ENCODE measurements at places on chromosomes 12 and 14.

- no peak for DNase-seq
These were observed 80.1 kb downstream of the PLXNC1 start for GRCh38 chr12:94228488-94228907.

- DNase-seq = no peak
These were observed 52.4 kb upstream of the MON2 start for GRCh38 chr12:62414180-62414579.

DNA sequence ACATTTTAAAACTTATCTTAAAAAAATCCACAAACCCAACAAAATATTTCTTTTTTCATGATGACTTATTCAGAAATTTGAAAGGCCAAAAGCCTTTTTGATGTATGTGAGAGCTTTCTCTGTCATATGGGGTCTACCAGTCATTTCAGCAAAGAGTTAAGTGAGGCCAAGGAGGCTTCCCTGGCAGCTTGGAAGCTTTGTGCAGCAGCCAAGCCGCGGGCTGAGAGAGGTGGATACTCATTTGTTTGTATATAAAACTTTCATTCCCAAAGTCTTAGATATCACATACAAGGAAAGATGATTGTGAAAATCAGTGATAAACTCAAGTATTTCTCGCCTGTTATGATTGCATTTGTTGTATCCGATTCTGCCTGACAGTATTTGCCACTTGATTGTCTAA, 48.5 kb upstream of the RNU6-8 start:
- DNase-seq = no peak

- no peak for DNase-seq
These were observed 31.7 kb downstream of the FUT8 start for GRCh38 chr14:65444230-65444629.

- no peak for DNase-seq
These were observed 46.7 kb upstream of the PNMA1 start for GRCh38 chr14:73760598-73761586.

- no peak for DNase-seq
These were observed 792.3 kb upstream of the NOVA1 start for GRCh38 chr14:27390155-27390554.

GRCh38 chr12:84502907-84503787, 409.5 kb downstream of the SLC6A15 start:
- DNase-seq = peak; percentile 43

DNA sequence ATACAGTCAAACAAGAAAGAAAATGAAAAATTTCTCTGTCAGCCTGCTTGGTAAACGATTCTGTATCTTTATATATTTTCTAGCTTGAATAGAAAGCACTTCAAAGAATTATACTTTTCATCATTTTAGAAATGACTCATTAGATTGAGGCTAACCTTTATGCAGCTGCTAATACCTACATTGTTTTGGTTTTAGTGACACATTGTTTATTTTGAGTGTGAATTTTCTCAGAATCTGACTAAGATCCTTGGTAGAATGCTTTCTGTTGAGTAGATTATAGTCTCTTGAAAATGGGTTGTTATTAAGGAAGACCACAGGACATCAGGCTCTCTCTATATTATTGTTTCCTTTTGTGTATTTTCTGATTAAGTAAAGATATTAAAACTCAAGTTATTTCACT, at the start of gene PMCH:
Gene PMCH (minus strand): TSS at position 45 of the 400 bp plus-strand sequence. CDS start 63 bp downstream, outside the sequence.
- DNase-seq = no peak

GRCh38 chr12:131123817-131124216, 170.1 kb downstream of the ADGRD1 start:
- no peak for DNase-seq

- DNase-seq = no peak
These were observed 117.1 kb upstream of the SLC35F4 start for GRCh38 chr14:57982804-57983634.

DNA sequence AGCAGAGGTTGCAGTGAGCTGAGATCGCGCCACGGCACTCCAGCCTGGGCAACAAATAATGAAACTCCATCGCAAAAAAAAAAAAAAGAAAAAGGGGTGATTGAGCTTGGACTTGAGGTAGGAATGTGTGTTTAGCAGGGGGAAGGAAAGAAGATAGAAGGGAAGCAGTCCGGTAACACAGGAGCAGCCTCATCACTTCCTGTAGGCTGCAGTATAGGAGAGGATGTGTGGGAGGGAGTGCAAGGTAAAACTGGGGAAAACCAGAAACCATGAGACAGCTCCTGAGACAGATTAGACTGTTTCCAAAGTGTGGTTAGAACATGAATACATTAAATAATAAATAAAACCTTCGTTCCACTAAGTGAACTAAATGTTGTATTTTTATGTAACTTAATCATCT, 49.2 kb downstream of the FGD4 start:
- no peak for DNase-seq

GRCh38 chr12:71162832-71163763, 5.3 kb upstream of the TSPAN8 start:
- no peak for DNase-seq

DNA sequence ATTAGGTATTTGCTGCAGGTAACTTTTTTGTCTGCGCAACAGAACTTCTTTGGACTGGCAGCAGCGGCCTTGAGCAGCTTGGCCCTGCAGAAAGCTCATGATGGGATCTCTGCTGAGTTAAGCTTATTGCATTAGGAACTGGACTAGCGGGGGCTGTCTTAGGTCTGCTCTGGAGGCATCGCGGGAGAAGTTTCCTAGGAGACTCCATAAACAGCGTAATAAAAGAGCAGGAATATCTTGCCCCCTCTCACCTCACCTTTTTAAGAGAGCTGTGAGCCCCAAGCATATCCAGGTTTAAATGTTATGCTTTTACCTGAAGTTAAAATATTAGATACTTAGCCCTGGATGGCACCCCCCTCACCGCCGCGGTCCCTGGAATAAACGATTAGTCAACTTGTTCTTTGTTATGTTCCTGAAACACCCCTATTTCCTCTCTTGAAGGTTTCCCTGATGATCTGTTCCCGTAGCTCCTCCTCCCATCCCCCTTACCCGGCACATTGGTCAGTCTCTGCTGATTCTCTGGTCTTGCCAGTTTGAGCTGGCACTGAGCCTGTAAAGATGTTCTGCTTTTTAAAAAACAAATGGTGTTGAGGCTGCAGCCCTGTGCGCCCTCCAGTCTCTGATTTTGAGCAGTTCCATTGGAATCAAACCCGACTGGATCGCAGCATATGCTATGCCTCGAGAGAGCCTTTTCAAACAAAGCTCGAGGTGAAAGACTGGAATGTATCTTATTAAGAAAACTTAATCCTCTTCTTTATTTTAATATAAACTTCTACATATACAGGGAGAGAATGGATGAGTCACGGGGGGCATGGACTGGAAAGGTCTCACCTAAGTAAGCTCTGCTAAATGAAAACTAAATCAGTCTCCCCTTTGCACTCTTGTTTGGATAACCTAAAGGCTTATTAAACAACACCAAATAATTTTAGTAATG, 1.9 kb downstream of the MLXIP start:
- no peak for DNase-seq

DNA sequence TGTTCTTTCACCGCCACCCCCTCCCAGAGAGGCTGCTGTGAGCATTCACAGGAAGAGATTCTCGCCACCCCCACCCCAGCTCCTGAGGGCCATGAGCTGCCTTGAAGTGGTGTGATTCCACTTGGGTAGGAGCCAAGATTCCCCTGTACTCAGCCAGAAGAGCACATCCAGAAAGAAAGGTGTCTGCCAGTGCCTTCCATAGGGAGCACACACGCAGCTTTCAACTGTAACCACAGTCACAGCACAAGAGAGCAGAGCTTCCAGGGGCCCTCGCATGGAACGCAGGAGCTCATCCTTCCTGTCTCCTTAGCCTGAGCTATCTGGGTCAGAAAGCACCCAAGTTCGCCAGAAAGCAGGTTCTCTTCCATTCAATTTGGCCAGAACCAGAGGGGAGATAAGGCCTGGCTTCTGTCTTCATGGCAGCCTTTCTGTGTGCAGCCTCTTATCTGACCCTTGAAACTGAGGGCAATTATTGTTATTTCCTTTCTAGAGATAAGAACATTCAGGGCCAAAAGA, 66.6 kb upstream of the SCN8A start:
- no peak for DNase-seq

DNA sequence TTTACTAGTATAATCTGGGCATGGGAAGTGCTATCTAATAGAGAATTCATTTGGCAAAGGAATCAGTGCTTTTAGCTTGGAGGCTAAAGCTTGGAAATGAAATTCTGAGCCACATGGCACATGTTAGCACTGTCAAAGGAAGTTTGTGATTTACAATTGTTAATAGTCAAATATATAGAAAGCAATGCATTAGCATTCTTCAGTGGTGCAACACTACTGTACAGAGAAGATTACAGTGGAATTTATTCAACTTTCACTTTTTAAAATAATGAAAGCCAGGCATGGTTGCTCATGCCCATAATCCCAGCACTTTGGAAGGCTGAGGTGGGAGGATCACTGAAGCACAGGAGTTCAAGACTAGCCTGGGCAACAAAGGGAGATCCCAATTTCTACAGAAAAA, 45.9 kb downstream of the PAX9 start:
- no peak for DNase-seq

DNA sequence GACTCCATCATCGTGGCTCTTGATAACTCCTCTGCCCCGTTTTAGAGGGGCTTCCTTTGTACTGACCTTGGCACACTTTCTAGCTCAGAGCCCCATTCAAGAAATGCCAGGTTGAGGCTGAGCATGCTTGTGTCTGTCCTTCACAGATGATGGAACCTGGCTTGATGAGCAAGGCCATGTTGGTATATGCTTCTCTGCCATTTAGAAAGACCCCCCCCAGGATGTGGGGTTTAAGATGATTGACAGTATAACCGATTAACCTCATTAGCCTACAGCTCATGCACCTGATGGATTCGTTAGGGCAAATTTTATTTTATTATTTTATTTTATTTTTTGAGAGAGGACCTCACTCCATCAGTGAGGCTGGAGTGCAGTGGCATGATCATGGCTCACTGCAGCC, 21.0 kb downstream of the BATF start:
- DNase-seq = no peak

- no peak for DNase-seq
These were observed 95.5 kb upstream of the KRR1 start for GRCh38 chr12:75606956-75607355.

DNA sequence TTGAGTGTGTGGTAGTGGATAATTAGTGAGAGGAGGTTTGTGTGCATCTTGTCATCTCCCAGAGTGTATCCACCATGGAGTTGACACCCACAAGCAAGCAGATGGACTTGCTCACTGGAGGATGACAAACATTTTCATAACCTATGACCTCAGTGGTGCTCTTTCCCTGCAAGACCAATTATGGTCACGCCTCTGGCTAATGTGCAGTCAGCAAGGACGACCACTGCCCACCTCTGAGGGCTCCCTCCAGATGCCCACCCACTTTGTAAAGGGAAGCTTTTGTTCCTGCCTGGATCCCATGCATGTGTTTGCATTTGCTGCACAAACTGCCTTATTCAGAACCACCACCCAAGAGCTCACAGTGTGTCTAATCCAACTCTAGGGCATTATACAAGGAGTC, 982.8 kb downstream of the TMEM121 start:
- DNase-seq = no peak

All from neural crest cell (in vitro differentiated cells).